Activated naive CD8-positive, alpha-beta T cell treated with anti-CD3 and anti-CD28 coated beads for 36 hours (primary cell): ENCODE measurements at places on chromosomes 12 and 14. TPM values are rescaled to one million over a fixed set of nuclear protein-coding genes. Genes with fewer than 3 reads are reported as not detected.

ASCL1 gene
- not detected for total RNA-seq

NUAK1 gene
- total RNA-seq, result not detected

CEP290 gene
- total RNA-seq, result 13.3 TPM

JKAMP gene
- total RNA-seq, result 23.6 TPM

RASSF9 gene
- total RNA-seq, result not detected
